ENCODE measurements at places on chromosomes 11 and 22.
A peak's percentile ranks its signal among the peaks of the same experiment; 100 is the strongest.

DNA sequence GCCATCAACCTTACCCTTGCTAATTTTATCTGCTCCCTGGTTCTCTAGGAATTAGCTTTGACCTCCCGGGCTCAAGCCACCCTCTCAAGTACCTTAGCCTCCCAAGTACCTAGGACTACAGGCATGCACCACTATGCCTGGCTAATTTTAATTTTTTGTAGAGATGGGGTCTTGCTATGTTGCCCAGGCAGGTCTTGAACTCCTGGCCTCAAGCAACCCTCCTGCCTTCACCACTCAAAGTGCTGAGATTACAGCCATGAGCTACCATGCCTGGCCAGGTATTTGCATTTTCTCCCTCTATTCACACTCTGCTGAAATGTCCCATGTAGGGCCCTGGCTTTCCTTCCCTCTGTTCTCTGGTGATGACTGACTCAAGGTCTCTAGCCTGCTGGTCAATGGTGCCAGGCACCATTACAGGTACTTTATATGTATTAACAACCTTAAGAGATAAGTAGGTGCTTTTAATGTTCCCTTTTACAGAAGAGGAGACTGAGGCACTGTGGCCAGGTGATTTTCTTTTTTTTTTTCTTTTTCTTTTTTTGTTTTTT lies 8.5 kb upstream of the WDR74 start:
- DNase-seq: no peak

GRCh38 chr11:103875855-103876510 lies 160.5 kb upstream of the DDI1 start:
- DNase-seq: no peak

DNA sequence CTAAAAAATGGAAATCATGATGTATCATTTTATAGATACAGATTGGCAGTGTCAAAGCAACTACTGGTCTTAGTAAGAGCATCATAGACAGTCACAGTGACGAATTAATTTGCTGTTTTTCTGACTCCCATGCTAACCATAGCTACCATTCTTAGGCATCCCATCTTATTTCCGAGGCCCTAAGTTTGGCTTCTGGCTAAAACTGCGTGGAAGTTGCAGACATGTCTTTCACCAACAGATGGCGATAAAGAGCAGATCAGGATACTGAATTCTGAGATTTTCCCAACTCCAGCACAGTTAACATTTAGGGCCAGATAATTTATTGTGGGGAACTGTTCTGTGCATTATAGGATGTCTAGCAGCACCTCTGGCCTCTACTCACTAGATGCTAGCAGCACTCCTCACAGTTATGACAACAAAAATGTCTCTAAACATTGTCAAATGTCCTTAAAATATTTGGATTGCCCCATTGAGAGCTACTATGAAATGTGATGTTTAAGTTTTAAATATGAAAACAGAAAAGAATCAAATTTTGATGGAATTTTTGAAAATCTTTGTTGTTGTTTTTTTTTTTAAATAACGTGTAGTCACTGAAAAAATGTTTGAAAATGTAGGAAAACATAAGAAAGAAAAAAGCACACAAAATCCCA lies 16.3 kb downstream of the OR2AG2 start:
- no peak for DNase-seq

DNA sequence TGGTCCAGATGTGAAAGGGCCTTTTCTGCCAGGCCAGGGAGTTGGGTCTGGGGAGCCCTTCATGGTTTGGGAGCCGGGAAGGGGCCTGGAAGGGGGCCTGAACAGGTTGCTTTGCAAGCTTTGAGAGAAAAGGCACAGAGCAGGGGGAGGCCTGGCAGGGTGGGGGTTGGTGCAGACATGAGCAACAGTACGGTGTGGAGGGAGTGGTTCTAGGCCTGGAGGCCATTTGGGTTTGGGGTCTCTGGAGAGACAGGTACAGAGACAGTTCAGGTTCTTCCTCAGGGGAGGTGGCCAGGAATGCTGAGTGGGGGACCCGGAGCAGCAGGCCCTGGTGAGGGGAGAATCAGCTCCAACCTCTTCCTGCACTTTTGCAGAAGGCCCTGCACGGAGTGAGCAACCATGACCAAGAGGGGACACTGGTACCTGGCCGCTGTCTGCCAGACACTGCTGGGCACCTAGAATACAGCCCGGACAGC lies 1.4 kb downstream of the KDELR3 start:
- DNase-seq: no peak

GRCh38 chr11:60951904-60952741 lies at the start of gene SLC15A3:
Gene SLC15A3 (minus strand): TSS chr11:60952176. CDS start chr11:60951551, 625 bp downstream.
- DNase-seq: peak; percentile 49

DNA sequence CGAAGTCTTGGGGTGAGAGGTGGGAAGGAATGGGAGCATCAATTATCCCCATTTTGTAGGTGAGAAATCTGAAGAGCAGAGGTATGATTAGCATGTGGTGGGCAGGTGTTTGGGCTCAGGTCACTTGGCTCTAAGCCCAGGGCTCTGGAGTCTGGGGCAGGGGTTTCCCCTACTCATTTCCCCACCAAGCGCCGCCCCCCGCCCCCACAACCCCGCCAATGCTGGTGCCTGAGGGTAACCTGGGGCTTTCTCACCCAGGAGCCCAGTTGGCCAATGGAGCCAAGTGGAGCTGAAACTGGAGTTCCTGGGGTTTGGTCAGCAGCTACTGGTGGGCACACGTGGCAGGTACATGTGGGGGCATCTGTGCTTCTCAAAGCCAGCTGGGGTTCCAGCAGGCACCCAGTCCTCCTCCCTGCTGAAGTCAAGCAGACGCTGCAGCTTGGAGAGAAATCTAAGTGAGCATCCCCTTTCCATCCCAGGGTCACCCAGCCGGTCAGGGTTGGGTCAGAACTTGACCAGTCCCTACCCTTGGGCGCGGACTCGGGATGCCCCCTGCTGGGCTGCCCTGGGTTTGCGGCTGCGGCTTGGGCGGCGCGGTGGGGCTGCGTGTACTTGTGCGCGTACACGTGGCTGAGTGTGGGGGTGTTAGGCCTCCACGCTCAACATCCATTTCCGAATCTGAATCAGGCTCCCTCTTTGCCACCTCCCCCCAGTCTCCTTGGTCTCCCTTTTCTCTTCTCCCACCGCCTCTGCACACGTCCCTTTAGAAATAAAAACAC lies 1.7 kb upstream of the CHRM1 start:
- DNase-seq: no peak

DNA sequence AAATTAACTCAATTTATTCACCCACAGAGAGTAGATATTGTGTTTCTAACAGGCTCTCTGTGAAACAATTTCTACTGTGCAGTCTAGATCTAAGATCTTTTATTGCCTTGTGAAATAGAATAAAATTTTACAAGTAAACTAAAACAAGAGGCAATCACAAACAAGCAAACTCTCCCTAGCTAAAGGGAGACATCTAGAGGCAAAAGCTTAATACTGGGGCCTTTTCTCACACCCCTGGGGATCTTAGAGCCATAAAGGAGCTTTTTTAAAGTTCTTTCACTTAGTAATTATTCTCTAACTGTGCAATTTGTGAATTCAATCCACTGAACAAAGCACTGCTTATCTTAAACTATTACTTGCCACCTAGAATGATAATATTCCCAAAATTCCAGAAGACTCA lies 19.7 kb downstream of the ALG9 start:
- DNase-seq: no peak

DNA sequence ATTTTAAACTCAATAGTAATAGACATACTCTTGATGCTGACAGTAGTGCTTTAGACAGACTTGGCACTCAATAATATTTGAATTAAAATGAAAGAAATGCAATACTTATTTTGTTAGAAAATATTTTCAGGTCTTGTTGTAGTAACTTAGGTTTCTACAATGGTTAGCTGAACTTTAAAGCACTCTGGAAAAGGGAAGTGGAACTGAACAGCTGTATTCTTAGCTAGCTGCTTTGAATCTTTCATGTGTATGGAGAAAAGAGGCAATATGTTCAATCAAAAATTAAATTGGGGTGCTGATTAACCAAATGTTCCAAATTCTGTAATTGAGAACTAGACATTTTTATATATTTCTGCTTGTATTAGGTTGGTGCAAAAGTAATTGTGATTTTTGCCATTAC lies 517.9 kb upstream of the RAG2 start:
- no peak for DNase-seq

DNA sequence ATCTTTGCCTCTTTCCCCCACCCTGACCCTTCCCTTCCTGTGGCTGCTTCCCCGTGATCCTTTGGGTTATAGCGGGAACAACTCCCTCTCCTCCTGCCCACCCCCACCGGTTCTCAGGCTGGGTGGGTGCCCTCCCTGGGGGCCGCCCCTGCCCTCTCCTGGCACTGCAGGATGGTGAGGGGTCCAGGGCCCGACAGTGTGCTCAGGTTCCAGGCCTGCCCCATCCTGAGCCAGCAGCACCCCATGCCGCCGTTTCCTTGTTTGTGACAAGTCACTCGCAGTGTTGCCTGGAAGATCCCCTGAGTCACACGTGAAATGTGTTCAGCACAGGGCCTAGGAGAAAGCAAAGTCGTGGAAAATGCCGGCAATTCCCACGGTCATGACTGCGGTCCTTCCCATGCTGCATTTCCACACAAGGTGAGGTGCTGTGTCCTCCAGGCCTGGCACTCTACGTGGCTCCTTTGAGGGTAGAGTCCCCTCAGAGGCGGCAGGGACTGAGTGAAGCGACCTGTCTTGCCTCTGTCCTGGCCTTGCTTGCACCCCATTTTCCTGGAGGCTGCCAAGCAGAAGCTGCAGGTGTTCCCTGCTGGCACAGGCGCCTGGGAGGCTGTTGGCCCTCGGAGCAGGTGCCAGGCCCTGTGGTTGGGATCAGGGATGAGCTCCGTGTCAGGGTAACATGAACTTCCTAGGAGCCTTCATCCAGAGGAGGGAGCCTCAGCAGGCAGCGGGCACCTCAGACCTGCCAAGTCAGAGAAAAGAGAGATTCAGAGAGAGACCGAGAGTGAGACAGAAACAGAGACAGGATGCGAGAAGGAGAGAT lies 80.5 kb upstream of the LINC01488 start:
- DNase-seq: no peak

DNA sequence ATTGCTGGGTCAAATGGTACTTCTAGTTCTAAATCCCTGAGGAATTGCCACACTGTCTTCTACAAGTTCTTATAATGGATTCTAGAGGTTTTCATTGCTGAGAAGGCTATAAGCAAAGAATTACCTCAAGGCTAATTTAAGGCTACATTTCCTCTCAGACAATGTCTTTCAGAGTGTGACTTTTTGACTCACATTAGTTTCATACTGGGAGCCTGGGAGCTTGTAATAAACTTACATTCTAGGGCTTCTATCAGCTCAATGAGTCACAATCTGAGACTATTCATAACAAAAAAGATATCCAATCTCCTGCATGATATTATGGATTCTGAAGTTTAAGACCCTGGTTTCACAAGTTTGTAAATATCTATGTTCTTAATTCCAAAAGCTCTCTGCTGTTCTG lies 408.7 kb downstream of the LRRC4C start:
- DNase-seq: no peak

DNA sequence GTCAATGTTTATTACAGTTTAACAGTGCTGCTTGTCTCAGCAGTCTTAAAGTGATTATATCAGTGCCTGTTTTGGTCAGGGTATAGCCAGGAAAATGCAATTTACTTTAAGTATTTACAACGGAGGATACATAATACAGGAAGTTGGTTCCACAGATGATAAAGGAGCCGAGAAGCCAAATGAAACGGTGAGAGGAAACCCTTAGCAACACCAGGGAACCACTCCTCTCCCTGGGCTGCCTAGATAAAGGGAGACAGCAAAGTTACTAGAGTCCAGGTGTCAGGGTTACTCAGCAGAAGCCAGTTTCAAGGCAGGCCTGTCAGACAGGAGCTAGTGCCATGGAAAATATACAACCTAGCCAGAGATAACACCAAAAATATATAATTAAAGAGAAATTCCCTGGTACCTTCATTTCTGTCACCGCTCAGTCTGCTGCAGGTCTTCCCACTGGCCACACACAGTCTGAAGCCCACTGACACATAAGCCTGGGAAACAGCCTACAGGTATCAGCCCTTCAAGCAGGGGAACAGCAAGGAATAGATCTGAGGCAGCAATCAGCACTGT lies 55.5 kb downstream of the FAM76B start:
- DNase-seq: no peak

DNA sequence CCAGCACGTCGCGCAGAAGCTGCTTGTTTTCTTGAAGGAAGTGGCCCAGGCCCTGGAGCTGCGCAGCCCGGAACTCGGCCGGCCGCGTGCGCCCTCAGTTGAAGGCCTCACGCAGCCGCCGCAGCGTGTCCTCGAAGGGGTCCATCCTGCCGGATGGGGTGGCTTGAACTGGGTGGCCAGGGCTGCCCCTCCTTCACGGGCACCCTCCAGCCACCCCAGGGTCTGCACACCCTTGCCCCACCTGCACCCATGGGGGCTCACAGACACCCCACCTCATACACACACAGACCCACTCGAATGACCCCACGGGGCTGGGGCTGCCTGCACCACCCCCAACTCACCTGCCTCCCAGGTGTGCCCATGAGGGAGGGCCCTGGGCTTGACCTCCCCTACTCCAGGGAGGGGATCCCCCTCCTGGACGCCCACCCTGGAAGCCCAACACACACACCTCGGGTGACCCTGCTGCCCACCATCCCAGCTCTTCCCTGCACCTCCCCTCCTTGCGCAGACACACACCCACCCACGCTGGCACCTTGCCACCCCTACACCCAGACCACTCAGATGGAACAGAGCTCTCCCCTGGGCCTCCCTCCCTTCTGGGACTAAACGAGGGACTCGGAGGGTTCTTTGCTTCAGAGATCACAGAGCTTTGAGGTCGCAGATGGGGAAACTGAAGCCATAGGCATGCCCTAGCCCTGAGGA lies 6.8 kb downstream of the ALDH3B2 start:
- DNase-seq: no peak

DNA sequence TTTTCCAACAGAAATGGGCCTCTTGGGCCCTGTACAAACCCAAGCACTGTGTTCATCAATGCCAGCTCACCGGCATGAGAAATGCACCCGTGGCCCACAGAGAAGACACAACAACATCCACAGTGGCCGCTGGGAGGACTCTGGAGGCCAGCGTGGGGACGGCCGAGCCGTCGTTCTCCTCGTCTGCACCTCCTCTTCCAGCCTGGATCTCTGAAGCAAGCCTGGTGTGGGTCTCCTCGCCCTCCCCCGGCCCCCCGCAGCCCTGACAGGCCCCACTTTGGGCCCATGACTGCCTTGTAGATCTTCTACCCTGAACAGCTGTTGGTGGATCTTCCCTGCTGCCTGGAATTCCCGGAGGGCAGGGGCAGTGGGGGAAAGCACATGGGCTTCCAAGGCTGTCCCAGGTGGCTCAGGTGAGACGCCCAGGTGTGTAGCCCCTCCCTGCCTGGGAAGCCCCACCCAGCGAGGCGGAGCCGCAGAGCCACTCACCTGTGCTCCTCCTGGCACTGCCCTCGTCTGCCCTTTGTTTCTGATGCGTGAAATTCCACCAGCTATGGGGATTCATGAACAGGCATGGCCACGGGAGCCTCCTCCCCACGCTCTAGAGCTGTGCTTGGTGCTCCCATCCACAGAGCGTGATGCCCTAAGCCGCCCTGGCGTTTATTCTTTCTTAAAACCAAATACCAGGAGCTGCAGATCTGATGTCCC lies 225.9 kb downstream of the BRD1 start:
- DNase-seq: no peak
